HFFc6 (cell line): ENCODE measurements at places on chromosomes 4 and X. TPM values are rescaled to one million over a fixed set of nuclear protein-coding genes. Genes with fewer than 3 reads are reported as not detected.

GRCh38 chr4:180190382-180190781 is 2052.8 kb upstream of the TENM3 start:
- DNase-seq = no peak

USP17L21 gene
- not detected in 3 replicates for total RNA-seq

NCAPG gene
- total RNA-seq = 17.5 to 39.2 TPM (median 32.8 TPM) in 3 replicates

AFP gene
- 2.3 to 2.6 TPM (median 2.5 TPM) in 3 replicates for total RNA-seq

DNA sequence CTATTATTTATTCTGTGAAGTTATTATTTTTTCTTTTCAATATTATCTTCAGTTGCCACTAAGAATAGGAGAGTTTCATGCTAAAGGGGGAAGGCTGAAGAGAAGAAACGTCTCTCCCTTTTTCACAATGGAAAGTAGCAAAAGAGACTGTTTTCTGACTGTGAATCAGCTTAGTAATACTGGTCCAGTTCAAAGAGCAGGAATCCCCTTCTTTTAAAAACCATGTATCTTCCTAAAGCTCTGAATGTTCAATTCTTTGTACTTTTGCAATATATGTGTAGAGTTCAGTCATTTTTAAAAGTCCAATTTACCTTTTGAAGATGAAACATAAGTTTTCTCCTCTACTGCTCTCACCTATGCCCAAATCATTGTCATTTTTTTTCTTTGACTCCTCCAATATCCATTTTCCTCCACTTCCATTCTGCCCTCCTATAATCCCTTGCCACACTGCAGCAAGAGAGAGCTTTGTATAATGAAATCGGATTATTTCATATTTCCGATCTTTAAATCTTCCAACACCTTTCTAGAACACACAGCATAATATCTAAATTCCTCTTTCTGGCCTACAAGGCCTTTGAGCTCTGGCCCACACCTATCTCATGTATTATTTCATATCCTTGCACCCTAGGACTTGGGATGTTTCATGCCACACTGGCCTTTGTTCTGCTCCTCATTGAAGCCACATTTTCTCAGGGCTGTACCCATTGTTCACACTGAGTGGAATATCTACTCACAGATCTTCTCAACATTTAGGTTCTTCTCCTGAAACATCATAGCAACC is 195.3 kb downstream of the CAMK2D start:
- no peak for DNase-seq

- peak; percentile 0 for DNase-seq
Observed at GRCh38 chrX:31178769-31179125, 106.9 kb upstream of the FTHL17 start.

SCFD2 gene
- total RNA-seq = 35.6 to 46.0 TPM (median 41.6 TPM) in 3 replicates

DNA sequence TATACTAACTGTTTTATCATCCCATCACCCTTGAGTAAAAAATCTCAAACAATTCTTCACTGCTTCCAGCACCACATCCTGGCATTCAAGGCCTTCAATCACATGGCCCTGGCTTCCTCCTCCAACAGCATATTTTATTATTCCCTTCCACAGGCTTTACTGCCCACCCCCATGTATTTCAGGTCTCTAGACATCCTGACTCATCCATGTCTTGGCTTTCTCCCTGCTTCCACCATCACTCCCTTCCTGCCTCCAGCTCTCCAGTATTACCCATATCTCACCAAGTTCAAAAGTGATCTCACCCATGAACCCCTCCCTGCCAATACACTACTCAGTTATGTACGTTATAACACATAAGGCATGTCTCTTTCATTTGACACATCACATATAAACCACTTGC is 34.7 kb upstream of the PLAC1 start:
- DNase-seq = peak; percentile 28

DNA sequence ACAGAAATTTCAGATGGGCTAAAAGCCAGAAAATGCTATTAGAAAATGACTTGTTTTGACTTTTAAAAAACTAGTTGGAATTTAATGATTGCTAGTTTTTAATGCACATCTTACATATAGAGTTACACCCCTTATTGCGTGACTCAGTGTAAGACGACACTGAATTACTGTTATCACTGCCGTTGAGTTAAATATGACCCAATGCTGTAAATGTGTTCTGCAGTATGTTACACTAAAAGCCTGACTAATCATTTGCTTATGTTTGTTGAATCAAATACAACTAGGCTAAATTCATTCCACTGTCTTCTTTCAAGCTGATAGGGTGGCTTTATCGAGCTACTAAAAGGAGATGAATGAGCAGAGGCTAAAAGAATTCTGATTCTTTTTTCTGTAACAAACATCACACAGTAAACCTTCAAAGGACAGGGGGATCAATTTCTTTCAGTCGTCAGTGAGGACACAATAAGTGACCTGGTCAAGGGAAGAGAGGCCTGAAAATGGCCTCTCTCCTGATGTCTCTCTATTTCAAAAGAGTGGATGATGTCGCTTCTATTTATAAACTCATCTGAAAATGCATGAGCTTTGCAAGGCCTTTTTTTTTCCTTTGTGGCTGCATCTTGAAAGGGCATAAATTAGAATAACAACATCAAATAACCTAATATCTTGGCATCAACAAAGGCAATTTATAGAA is 142.2 kb upstream of the KCNIP4 start:
- DNase-seq = no peak

THOC2 gene
- total RNA-seq = 48.9 to 54.0 TPM (median 50.4 TPM) in 3 replicates

- peak; percentile 29 for DNase-seq
Observed at GRCh38 chr4:163554870-163555465, 60.5 kb downstream of the TMA16 start.

KIAA1210 gene
- total RNA-seq = not detected in 3 replicates

GRCh38 chr4:101252721-101253120 is 94.6 kb downstream of the PPP3CA start:
- no peak for DNase-seq

GRCh38 chrX:153952373-153953026 is 8.1 kb upstream of the RENBP start:
- no peak for DNase-seq

DNA sequence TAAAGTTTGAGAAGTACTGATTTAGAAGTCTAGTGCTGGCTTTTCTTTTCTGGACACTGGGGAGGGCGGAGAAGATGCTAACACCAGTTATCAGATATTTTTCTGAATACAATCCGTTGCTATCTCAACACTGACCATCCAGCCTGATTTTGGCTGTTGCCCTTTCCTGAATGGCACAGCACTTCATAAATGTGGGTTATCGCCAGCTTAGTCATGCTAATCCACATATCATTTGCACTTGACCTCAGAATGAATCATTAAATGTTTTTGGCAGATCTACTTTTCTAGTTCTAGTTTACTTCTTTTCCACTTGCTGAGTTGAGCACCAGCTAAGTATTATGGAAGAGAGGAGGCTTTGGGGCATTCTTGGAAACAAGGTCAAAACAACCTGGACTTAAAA is 60.8 kb upstream of the ESX1 start:
- peak; percentile 69 for DNase-seq

DNA sequence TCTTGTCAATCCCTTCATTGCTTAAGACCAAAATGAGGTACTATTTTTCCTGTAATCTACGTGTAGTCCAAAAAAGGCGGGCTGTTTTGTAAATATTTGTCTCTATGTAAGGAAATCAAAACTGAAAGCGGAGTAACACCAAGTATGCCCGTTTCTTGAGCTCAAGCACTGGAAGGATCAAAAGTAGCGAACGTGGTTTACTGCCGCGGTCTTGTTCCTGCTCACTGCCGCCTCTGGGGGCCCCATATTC is 71.5 kb downstream of the AFF1 start:
- no peak for DNase-seq

GRCh38 chr4:10625131-10625530 is 59.4 kb downstream of the CLNK start:
- no peak for DNase-seq

- DNase-seq = peak; percentile 12
Observed at GRCh38 chr4:107037199-107037584, 1.1 kb upstream of the DKK2 start.

- no peak for DNase-seq
Observed at GRCh38 chrX:13076176-13076961, 31.9 kb upstream of the FAM9C start.

FAM47A gene
- total RNA-seq = not detected in 3 replicates

SYN1 gene
- total RNA-seq = 0.05 to 0.22 TPM in 2 of 3 replicates, not detected in the other

SMIM10 gene
- 5.6 to 5.7 TPM (median 5.7 TPM) in 3 replicates for total RNA-seq

GRCh38 chr4:154616731-154617130 is 4.3 kb upstream of the FGG start:
- DNase-seq = no peak
